Stimulated activated CD8-positive, alpha-beta memory T cell treated with anti-CD3 and anti-CD28 coated beads, Interleukin-2, amount 100 ng/mL, for 1 hour (primary cell): ENCODE measurements at places on chromosomes 1 and 21.

- DNase-seq, result no peak
Observed at GRCh38 chr1:27577504-27578188, 26.3 kb downstream of the AHDC1 start.

- DNase-seq, result no peak
Observed at GRCh38 chr1:166971252-166971651, 4.1 kb downstream of the ILDR2 start.

- DNase-seq, result no peak
Observed at GRCh38 chr1:36154765-36155407, 1.1 kb upstream of the MAP7D1 start.

GRCh38 chr1:210464519-210465039, 135.9 kb downstream of the HHAT start:
- DNase-seq, result no peak

DNA sequence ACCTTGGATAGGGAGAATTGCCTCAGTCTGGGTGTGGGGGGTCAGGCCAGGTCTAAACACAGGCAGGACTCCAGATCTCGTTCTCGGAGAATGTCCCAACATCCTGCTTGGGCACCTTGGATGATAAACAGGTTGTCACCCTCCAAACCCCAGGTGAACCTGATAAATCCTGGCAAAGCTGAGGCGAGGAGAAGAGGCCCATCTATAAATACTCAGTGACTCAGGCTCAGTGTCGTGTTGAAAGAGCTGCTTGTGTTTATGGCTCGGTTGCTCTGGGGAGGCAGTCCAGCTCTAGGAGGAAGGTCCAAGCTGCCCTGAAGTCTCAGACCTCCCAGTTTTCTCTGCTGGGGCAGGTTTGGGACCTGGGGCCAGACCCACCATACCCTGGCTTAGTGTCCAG, 15.8 kb upstream of the TRIM63 start:
- DNase-seq, result no peak

DNA sequence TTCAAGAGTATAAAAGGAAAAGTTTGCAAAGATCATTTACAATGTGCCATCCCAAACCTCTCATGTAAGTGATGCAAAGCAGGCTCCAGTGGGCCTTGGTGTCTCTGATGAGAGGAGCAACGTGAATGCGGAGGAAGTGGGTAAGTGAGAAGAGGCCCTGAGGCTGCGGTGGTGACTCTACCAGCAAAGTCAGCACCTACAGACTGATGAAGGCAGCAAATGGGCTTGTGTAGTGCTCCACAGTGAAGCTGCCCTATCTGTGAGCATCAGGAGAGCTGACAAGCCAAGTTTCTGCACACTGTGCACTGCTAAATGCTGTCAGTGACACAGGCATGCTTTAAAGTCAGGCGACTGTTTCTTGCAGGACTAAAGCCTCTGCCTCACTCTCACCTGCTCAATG, 15.6 kb upstream of the RAP1A start:
- DNase-seq, result peak; percentile 47

DNA sequence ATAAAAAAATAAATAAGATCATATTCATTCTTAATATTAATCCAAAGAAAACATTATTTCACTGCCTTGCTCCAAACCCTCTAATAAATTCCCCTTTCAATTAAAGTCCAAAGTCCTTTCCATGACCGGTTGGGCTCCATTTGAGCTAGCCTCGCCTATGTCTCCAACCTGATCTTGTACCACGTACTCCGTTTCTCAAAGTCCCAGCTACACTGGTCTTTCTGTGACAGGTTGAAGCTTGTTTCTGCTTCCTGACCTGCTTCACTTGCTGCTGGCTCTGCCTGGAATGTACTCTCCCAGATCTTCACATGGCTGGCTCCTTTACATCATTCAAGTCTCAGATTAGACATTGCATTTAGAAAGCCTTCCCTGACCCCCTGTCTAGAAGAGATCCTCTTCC, 16.4 kb downstream of the RPL5 start:
- no peak for DNase-seq
